GM18507 (cell line): ENCODE measurements at places on chromosomes 11 and 22.

DNA sequence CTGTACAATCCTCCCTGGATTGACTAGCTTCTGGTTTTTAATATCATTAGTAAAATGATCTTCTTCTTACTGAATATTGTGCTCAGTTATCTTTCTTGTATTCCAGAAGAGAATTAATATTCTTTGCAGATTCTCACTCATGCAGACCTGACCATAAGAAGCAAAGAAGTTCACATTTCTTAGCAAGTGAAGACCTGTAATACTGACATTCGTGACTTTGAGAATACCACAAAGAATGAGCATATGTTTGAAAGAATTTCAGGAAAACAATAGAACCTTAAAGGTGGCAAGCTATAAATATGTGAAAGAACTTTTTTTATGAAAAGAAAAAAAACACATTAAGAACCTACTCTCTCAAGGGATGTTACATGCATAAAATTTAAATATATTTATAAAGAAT, 371.6 kb downstream of the JRKL start:
- no peak for DNase-seq

DNA sequence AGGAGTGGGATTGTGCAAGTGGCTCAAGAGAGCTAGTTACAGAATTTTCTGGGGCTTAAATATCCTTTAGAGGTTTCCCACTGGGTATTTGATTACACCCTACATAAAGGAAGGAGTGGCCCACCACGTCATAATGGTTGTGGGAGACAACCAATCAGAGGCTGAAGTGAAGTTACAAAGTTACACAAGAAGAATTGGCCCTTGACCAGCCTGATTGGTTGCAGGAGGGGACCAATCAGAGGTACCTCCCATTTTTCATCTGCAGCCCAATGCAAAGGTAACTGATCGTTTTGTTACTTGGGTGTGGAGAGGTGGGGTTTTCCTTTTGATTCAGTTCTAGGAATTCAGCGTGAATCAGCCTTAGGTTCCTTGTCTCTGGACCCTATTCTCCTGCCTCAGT, 430.5 kb upstream of the FAT3 start:
- no peak for DNase-seq

GRCh38 chr11:44188643-44189042, 93.2 kb downstream of the EXT2 start:
- no peak for DNase-seq

- no peak for DNase-seq
Measured at GRCh38 chr11:10038521-10039302, 255.3 kb downstream of the SBF2 start.

DNA sequence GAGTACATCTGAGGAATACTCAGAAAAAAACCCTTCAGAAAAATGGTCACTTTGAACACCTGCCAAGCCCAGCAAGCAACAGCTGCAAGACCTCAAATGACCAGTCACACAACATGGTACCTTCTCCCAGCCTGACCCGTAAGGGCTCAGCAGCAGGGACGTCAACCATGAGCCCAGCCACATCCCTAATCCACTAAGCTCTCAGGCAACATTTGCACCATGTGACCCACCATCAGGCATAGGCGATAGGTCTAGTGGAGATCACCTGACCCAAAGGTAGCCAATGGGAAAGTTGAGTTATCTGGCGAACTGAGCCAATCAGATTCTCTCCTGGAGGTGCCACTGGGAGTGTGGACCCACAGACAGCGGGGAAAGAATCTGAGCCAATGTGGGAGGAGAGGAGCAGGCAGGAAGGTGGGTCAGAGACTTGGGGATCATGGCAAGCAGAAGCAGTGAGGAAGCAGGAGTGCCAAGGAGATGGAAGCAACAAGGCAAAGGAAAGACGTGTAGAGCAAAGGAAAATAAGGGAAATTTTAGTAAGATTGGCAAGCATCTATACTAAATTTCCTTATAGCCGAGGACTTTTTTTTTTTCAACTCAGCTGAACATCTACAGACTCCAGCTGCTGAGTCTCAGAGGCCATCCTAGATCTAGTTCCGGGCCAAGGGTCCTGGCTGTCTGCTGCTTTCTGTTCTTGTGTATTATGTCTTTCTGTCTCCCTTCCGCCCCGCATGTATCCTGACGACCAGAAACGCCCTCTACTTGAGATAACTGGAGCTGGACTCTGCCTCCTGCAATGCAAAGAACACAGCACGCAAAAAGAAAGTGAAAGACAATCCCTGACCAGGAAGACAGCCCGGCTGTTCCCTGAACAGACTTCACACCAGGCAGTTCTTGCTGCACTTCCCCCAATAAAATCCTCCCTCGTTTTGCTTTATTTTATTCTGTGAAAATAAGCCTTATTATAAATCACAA, 11.0 kb upstream of the PLAAT2 start:
- DNase-seq, result no peak

DNA sequence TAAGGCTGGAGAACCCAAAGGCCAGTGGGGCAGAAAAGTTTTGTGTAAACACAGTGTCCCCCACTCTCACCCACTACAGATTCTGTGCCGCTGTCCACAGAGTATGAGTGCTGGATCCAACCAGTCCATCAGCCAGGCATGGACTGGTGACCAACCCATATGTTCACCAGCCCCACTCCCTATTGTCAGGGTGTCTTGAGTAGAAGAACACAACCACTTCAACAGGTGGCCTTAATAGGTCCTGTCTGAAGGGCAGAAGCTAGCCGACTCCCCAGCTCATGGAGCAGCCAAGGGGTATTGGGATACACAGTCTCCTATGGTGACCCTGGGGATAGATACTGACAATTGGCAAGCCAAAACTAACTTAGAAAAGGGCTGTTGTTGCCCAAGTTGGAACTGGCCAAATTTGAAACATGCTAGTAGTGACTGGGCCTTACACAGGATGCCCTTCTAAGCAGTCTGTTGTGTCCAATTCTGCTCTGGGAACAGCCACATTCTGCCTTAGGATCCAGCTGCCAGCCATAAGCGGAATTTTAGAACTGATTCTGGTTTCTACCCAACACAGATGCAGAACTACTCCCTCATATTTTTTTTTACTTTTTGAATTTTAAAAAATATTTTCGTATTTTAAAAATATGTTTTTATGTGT, 19.8 kb upstream of the PGM2L1 start:
- DNase-seq, result no peak

DNA sequence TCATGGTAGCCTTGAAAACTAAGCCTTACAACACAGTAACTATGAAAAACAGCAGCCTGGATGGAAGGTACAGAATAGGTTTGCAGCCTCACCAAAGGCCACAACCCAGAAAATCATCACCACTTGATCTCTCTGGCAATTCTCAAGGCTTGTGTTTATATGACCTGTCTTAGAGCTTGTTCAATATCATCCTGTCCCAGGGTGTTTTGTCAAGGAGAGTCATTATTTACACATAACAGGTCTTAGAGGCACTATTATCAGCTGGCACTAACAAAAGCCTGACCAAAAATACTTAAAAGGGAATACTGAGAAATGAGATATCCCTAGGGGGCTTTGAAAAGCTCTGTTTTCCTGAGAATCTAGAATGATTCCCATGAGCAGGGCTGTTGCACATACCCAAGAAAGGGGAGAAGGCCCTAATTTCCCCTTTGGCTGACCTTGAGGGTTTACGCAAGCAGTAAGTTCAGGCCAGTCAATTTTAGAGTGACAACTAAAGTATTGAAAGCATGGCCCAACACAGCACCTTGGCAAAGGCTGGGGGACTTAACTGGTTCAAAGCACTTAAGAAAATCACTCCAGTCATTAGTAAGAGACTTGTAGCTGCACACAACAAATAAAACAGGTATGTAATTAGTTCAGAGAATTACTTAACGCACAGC, 7.9 kb downstream of the SC5D start:
- no peak for DNase-seq

DNA sequence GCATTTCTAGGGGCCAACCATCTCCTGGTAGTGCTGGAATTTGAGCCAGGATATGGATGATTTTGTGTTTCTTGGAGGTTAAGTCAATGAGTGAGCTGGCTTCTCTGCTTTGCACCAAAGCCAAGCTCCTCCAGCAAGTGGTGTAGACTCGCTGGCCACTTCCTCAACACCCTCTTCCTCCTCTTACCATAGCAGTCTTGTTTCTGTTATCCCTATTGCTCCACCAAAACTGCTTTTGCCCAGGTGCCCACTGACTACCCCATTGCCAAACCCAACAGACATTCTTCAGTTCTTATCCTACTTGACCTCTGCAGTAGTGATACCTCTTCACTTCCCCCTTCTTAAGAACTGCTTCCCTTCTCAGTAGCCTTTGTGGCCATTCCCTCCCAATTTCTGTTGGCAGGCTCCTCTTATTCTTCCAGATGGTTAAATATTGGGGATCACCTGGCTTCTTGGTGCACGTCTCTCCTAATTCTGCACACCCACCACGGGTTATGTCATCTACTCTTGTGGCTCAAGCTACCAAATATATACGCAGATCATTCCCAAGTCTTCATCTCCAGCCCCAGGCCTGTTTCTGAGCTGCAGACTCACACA, 7.0 kb upstream of the PRG2 start:
- no peak for DNase-seq

DNA sequence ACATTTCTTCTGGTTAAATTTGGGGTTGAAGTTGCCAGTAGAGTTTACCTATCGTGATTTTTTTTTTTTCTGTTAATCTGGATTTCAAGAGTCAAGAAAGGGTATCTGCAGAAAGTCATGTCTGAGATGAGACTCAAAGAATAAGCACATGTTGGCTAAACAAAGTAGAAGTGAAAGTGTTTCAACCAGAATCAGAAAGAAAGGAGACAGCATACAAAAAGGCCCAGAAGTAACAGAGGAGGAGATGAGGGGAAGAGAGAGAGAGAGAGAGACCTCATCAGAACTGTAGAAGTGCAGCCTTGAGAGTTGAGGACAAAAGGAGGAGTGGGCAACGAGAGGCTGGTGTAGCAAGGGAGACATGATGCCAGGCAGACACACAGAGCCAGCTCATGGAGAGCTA, 54.9 kb downstream of the SVIP start:
- DNase-seq, result no peak

- DNase-seq, result no peak
Measured at GRCh38 chr22:29861672-29862297, 21.2 kb upstream of the MTMR3 start.

DNA sequence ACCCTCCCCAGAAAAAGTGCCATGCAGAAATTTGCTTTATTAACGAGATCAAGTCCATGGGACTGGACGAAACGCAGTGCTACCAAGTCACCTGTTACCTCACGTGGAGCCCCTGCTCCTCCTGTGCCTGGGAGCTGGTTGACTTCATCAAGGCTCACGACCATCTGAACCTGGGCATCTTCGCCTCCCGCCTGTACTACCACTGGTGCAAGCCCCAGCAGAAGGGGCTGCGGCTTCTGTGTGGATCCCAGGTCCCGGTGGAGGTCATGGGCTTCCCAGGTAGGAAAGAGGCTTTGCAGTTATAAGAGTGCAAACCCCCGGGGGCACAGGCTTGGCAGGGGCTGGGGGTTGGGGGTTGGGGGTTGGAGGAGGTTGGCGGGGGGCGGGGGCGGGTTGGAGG, 4.2 kb downstream of the APOBEC3H start:
- DNase-seq, result no peak

GRCh38 chr11:113034576-113034975, 73.4 kb downstream of the NCAM1 start:
- no peak for DNase-seq

DNA sequence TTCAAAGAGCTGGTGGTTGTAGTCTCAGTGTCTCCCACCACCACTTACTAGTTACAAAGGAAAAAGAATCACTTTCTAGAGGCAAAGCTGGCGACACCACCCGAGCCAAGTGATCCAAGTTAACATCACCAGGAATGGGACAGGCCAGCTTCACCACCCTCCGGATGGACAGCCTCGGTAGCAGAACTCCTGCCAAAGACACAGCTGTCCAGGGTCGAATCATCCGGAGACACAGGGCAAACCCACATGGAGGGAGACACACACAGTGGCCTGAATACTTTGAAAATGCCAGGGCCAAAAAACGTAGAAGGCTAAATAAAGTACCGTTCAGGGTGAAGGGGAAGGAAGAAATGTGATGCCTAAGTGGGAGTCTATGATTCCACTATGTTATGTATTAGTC, 33.1 kb downstream of the KCNQ1 start:
- no peak for DNase-seq

DNA sequence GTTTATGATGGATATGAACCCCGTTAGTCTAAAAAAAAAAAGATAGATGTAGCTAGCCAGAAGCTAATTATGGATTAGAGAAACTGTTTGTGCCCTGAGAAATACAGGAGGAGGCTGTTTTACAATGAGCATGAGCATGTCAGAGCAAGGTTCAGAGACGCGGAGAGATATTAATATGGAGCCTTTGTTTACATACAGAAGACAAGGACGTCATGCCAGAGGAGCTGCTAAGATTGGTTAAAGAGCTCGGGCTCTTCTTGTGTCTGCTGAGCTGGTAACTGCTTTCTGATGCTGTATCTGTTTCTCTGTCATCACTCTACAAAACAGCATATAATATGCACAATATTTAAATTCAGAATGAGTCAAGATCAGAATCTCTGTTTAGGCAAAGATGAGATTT, 24.9 kb upstream of the CCDC89 start:
- DNase-seq, result no peak

DNA sequence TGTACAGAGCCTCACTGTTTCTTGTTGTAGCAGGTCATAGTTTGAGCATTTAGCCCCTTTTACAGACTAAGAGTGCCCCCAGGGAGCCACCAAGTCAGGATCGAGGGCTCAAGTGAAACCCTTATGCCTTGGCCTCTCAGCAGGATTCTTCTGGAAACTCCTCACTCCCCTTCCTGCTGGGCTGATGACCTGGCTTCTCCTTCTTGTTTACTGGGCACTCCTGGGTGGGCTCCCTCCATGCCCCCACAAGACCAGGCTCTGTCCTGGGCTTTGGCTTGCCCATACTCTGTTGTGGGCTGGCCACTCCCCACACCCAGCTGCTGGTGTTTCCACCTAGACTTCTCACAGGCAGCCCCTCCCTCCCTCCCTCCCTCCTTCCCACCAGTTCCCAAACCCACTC, 69.6 kb downstream of the MED15 start:
- DNase-seq, result no peak

GRCh38 chr11:128509621-128510389, 77.6 kb downstream of the ETS1 start:
- no peak for DNase-seq

- DNase-seq, result no peak
Measured at GRCh38 chr11:35605706-35606105, 12.6 kb upstream of the FJX1 start.
